ENCODE measurements at places on chromosomes 6 and 20.

DNA sequence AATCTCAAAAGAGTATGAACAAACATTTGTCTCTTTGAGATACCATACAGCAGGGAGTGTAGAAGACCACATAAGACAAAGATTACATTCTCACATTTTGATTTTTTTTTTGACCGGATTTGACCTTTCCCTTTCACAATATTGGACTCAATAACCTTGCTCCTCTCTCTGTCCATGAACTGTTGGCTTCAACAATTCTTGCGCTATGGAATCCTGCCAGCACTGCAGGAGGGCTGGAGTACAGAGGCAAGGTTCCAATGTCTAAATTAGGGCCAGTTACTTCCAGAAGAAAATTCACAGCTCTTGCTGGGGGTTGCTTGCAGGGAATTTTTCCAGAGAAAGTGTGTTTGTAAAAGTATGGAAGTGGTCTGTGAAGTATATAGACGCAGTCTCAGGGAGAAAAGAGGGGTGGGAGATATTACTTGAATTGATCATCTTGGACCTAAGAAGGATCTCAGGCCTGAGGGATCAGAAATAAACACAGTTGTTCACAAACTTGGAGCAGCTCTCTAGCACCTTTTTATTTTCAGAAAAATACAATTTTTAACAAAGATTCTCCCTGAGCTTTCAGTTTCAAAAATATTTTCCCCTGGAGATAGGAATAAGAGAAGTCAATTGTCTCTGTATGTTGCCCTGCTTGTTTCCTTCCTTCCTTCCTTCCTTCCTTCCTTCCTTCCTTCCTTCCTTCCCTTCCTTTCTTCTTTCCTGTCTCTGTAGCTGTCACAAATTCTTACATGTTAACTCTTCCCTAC, 765.9 kb downstream of the BCKDHB start:
- no peak for DNase-seq

DNA sequence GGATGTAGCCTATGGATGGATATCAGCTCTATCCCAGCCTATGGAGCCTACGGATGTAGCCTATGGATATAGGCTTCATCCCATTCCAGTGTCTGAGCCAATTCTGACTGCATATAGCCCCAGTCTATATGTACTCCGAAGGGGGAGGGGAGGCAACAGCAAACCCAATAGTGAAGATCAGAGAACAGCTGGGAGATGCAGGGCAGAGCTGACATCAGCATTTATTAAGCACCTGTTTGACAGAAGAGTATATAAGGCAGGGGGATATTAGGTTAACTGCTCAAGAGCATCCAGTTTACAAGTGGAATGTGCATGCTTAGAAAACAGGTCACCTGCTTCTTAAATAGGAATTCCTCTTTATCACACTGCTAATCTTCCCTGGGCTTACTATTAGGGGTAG, 85.2 kb downstream of the TNFAIP3 start:
- DNase-seq: no peak

- no peak for DNase-seq
These were observed 14.8 kb upstream of the CHMP4B start for GRCh38 chr20:33796263-33796906.

DNA sequence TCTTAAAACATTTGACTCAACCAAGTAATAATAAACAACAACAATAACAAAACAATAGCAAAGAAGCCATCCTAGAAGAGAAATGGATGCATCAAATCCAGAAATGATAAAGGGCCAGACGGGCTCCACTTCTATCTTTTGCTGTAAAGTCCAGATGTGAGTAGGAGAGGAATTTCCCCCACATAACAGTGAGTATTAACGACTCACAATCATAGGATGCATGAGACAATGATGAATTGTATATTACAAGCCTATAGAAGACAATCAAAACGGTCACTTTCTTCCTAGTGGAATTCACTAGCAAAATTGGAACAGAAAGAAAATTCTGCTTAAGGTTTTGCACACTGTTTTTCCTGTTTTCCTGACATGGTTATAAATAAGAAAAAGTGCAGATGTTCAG, 97.0 kb upstream of the PREP start:
- DNase-seq: no peak

DNA sequence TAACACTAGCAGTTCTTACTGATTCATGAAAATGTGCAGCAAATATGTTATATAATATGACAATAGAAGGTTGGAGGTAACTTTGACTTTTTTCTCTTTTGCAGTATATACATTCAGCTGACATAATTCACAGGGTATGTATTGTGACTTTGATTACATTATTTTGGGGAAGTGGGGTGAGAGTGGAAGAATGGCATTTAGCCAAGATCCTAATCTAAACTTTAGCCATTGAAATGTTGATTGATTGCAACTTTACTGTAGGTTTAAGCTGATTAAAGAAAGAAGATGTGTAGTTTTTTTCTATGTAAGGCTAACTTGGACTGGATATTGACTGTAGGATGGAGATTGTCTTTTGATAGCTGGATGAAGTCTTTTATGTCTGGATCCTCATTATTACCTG, 46.0 kb downstream of the MAPK14 start:
- no peak for DNase-seq

DNA sequence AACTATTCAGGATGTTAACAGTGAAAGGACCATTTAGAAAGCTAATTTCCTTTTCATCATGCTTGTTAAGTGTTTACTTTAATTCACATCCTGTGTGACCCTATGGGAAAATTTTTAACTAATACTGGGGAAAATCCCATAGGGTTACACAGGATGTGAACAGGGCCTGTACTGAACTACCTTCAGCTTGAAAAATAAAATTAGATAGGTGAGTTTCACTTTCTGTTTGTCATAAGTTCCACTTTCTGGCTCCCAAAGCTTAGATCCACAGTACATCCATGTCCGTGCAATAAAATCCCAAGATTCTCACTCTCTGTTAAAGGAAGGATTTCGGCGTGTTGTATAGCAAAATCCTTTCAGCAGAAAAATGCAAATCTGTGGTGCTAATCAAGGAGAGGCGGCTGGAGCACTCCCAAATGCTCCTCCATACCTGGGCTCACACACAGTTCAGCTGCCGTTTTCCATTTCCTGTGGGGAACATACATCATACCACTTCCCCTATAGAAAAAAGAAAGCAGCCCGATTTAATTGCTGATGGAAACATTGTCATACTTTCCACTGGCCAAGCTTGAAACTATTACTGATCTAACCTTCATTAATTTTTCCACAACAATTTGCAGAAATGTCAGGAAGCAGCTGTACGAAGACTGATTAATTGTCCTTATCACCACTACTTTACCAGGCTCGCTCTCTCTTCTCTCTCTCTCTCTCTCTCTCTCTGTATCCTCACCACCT, 125.2 kb downstream of the HIVEP2 start:
- DNase-seq: no peak

DNA sequence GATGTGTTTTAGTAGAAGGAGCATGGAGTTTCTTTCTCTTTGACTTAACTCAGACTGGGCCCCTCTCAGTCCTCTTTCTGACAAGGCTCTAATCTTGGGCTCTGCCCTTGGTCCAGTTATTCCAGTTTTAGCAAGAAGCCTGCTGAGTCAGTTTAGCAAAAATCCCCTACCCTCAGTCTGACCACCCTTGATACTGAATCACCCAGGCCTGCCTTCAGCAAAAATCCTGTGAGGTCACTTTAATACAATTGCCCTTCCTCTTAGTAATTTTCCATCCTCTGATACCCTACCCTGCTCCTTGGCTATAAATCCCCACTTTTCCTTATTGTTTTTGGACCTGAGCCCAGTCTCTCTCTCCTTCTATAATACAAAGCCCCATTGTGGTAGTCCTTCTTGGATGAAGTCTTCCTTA, 326.7 kb upstream of the NOX3 start:
- DNase-seq: no peak

GRCh38 chr6:36679043-36679833, 724 bp downstream of the CDKN1A start:
- no peak for DNase-seq

DNA sequence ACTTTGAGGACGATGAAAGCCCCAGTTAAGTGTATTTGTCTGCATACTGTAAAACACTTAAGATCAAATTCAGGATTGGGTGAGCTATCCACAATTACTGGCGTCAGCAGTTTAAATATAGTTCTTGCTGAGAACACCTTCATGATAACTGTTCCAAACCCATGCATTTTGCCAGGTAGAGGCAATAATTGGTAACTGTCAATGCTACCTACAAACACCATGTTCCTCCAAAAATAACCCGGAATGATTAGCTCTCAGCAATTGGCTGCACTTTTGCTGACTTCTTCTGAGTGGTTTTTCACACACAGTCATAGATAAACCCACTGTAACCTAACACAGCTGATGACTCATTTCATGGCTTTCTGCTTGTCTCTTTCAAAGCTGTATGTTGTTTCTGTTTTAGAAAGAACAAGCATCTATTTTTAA, 1358.6 kb upstream of the GJE1 start:
- DNase-seq: peak; percentile 15

DNA sequence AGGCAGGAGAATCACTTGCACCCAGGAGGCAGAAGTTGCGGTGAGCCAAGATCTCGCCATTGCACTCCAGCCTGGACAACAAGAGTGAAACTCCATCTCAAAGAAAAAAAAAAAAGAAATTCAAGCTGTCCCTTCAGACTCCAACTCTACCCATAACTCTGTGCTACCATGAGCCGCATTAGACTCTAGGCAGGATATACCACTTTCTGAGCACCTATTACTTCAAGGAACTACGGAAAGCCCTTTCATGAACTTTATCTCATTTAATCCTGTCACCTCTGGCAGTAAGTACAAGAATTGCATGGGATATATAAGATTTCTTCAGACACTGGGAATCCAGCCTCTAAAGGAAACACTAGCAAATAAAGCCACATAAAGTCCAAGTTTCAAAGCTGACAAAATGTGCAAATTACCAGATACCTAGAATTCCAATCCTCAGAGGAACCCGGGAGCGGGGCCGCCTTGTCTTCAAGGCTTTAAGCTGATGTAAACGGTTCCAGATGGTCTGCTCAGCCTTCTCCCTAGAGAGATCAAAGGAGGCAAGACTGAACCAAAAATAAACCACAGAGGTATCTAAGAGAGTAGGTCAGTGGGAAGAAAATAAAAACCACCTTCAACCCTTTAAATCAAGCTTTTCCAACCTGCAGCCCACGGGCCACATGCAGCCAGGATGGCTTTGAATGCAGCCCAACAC, 9.4 kb downstream of the CDK5RAP1 start:
- DNase-seq: no peak

DNA sequence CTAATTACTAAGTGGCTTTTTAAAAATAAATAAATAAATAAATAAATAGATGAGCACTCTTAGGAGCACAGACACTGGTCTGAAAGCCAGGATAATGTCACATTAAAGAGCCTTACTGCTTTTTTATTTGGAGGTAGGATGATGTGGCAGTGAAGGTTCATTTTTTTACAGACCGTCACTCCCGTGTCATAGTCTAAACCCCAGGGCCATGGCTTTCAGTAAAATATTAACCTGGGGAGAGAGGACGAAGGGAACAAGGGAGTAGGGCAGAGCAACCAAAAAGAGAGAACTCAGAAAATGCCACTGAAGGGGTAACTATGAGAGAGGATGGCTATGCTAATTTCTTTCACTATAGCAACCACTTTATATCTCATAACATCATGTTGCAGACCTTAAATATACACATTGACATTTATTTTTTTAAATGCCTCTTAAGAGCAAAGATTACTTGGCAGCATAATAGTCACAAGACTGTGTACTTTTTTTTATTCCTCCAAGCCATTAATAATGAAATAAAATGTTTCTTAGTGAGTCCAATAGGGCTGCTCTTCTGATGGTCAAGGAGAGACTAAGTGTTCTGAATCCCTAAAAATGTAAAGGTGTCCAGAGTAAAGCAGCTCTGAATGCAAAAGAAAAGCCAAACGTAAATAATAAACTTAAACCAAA, 100.9 kb upstream of the SIM1 start:
- no peak for DNase-seq

GRCh38 chr6:14002176-14002947, 77.6 kb downstream of the RNF182 start:
- DNase-seq: no peak

GRCh38 chr20:34514897-34515483, 1.2 kb upstream of the DYNLRB1 start:
- DNase-seq: no peak

DNA sequence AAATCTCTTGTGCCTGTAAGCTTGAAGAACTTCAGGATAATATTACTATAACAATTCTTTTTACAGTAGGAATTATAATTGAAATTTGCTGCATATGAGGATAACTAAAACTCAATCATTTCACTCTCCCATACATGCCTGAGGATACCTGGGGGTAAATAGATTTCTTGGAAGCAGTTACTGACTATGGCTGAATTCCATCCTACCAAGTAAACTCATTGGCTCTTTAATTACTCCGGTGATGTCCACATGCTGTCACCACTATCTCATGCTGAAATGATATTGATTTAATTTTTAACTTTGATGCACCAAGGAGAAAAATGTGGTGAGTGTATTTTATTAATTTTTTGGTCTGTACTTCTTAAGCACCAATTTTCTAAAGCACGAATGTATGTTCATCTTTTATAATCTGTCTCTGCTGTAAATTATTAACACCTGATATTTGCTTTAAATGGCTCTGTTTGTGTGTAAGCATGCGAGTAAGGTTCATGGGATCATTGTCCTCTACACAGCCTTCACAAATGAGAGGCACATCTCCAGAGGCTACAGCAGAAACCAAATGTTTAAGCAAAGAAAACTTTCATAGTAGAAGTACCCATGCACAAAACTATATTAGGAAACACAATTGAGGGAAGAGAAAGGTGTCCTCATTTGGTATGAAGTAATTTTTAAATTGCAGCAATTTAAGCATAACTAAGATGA, 164.2 kb upstream of the POU3F2 start:
- DNase-seq: no peak

DNA sequence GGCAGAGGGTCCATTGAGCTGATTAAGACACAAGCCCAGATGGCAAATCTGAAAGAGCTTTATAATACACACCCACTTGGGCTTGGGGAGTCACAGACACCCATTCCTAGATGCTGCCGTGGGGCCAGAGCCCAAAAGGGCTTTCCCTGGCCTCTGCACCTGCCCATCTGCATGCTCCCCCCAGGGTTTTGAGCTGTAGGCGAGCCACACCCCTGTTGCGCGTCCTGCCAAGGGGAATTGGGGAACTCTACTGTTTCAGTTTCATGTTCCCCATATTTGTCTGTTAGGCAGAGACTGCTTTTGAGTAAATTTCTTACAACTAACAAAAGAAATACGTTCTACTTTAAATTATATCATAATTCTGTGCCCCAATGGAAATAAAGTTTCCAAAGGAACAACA, 52.9 kb upstream of the FNDC1 start:
- no peak for DNase-seq

- no peak for DNase-seq
These were observed 150.3 kb upstream of the INSM1 start for GRCh38 chr20:20217621-20218020.

DNA sequence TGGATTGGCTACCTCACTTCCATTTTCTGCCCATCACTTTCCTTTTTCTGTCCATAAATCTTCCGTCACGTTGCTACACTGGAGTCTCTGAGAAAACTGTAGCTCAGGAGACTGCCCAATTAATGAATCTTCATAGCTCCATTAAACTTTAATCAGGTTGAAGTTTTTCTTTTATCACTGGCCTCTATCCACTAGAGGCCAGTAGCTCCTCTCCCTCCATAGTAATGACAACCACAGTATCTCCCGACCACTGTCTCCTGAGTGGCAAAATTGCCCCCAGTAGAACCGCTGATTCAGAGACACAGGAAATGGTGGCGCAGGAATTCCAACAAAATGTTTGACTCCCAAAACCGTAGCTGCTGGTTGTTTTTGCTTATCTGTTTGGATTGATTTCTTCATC, 18.4 kb upstream of the DOK5 start:
- no peak for DNase-seq

Measured in NCI-H460 (cell line).